ENCODE measurements at places on chromosomes 12 and 14.

DNA sequence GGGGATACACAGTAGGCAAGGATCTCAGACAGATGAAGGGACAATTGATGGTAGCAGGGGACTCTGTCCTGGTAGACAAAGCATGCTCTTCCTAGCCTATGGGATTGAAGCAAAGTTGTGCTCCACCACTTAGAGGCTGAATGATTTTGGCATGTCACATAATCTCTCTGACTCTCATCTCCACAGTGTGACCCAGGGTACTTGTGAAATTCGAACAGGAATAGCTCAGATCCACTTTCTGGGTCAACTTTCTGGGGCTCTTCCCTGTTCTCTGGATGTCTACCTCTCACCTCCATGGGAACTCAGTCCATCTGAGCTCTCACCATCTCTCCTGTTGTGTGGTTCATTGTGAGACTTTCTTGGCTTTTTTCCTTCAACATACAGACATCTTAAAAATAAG, 1.7 kb upstream of the DCD start:
- no peak for DNase-seq

- DNase-seq, result no peak
Observed at GRCh38 chr12:30391766-30392366, 303.8 kb downstream of the IPO8 start.

DNA sequence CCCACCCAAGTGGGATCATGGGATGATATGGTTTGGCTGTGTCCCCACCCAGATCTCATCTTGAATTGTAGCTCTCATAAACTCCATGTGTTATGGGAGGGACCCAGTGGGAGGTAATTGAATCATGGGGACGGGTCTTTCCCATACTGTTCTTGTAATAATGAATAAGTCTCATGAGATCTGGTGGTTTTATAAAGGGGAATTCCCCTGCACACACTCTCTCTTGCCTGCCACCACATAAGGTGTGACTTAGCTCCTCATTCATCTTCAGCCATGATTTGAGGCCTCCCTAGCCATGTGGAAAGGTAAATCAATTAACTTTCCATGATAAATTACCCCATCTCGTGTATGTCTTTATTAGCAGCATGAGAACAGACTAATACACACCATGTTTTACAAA, 109.2 kb downstream of the IGF1 start:
- DNase-seq, result no peak

- no peak for DNase-seq
Observed at GRCh38 chr12:62873116-62873825, 61.7 kb downstream of the PPM1H start.

DNA sequence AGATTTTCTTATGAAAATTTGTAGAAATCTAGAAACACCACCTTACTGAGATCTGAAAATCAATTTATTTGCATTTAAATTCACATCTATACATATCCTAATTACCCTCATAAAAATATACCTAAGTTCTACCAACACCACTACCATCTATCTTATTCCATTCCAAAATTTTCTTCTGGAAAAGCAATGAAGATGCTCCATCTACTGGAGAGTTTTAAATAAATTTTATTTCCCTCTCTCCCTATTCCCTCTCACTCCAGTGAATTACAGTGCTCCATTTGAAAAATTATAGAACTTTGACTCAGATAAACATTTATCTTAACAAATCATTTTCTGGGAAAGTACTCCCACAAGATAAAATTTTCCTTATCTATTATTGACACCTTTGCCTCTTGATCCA, 2.3 kb upstream of the C14orf39 start:
- DNase-seq, result no peak

GRCh38 chr12:89372584-89373370, 20.5 kb upstream of the DUSP6 start:
- DNase-seq, result no peak

DNA sequence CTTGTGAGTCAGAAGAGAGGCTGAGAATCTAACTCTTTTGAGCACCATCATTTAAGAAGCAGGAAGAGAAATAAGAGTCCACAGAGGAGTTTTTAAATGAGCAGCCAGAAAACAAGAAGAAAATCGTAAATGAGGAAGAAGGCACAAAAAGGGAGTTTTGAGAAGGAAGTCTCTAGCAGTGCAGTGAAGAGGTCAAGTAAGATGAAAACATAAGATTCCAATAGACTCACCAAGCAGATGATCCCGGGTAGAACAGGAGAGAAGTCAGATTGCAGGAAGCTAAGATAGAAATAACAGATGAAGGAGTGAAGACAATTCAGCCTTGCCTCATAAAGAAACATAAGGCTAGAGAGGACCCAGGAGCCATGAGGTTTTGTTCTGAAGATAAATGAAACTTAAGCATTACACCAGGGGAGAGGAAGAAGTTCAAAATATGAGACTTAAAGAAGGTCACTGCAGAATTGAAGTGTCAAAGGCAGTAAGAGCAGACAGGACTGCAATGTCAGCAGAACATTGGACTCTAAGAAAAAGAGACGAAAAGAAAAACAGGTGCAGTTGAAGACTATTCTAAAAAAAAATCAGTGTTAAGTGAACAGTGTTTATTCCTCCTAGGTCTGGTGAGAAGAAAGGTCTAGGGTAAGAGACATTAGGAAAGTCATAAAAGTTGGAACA, 229.0 kb downstream of the SEC23A start:
- DNase-seq, result no peak

Data from stimulated activated CD4-positive, alpha-beta T cell treated with anti-CD3 and anti-CD28 coated beads, Interleukin-2, amount 100 ng/mL, for 24 hours (primary cell).